ENCODE measurements at places on chromosomes 4 and X.
A peak's percentile ranks its signal among the peaks of the same experiment; 100 is the strongest.

- DNase-seq = no peak
These were observed 4.3 kb upstream of the NAA15 start for GRCh38 chr4:139297001-139297410.

GRCh38 chr4:106291678-106292077, 24.3 kb downstream of the TBCK start:
- DNase-seq = no peak

- DNase-seq = no peak
These were observed 59.6 kb upstream of the GPR174 start for GRCh38 chrX:79084923-79085322.

DNA sequence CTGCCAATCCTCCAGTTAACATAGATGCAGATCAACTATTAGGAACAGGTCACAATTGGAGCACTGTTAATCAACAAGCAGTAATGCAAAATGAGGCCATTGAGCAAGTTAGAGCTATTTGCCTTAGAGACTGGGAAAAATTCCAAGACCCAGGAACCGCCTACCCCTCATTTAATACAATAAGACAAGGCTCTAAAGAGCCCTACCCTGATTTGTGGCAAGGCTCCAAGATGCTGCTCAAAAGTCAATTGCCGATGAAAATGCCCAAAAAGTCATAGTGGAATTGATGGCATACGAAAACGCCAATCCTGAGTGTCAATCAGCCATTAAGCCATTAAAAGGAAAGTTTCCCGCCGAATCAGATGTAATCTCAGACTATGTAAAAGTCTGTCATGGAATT, 20.5 kb upstream of the TRIM61 start:
- no peak for DNase-seq

GRCh38 chrX:2325076-2325784, 175.5 kb downstream of the DHRSX start:
- DNase-seq = no peak

DNA sequence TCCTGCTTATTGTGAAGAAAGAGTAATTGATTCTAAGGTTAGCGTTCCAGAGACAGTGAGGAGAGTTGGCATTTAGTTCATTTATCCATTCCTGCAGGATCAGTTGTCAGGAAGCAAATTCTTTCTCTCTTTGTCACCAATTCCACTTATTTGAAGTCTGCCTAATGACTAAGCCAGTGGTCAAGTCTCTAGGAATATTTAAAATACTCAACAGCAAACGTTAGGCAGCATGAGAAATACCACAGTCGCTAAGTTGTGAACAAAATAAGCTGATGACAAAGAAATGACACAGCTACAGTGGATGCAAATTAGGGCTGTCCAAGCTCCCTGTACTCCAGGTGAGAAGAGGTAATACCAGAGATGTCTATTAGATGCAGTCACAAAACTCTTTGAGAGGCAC, 6.6 kb upstream of the MAGEB17 start:
- DNase-seq = no peak

DNA sequence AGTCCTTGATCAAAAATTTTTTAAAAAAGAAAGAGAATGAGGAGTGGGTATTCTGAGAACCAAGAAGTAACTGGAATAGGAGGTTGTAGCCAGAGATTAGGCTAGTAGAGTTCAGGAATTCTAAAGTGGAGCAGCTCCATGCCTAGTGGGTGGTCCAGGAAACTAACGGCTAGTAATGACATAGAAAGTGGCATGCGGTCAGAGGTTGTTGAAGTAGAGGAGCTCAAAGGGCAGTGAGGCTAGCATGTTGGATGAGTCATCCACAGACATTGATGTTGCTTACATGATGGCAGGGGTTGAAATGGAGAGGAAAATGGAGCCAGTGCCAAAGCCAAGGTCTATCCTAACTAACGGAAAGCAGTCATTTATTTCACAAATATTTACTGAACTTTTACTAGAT, 42.1 kb downstream of the TEX13B start:
- no peak for DNase-seq

- no peak for DNase-seq
These were observed 51.2 kb upstream of the RPS6KA3 start for GRCh38 chrX:20317873-20318272.

- no peak for DNase-seq
These were observed 248.3 kb upstream of the KLF3 start for GRCh38 chr4:38415682-38416081.

DNA sequence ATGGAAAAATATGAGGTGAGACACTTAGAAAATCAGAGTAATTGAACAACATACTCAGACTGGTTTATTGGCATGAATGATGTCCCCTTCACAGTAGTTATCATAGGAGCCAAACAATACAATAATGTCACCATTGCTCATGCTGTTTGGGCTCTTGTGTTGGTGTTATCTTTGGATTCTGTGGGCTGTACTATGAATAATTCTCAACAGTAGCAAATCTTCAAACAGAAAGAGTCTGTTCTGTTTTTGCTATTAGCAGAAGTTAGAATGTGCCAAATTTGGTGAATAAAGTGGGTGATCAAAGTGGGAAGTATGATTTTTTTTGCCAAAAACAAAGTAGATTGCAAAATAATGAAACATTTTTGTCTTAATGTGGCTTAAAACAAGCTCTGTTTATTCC, 58.3 kb downstream of the GRID2 start:
- no peak for DNase-seq

- DNase-seq = peak; percentile 21
These were observed 393 bp downstream of the SH3KBP1 start for GRCh38 chrX:19886883-19887531.

- no peak for DNase-seq
These were observed 20.1 kb upstream of the SASH3 start for GRCh38 chrX:129759576-129760061.

DNA sequence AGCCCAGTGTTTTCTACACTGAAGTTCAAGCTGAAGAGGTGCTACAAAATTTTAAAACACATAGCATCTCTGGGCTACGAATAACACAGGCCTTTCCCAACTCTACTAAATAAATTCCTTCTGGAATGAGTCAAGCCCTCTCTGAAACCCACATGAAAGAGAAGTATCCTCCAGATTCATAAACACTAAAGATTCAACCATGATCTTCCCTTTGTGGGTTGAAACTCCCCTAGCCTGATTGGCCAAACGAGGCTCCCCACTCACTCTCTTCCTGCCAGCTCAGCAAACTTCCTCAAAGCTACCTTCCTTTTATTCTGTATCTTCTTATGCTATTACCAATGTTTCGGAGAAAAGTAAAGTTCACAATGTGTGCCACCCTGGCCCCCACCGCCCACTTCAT, 95.4 kb downstream of the NKX6-1 start:
- no peak for DNase-seq
